Prostate gland (tissue), 2 donors: ENCODE measurements at places on chromosomes 7 and 10. TPM values are rescaled to one million over a fixed set of nuclear protein-coding genes. Genes with fewer than 3 reads are reported as not detected.

DNA sequence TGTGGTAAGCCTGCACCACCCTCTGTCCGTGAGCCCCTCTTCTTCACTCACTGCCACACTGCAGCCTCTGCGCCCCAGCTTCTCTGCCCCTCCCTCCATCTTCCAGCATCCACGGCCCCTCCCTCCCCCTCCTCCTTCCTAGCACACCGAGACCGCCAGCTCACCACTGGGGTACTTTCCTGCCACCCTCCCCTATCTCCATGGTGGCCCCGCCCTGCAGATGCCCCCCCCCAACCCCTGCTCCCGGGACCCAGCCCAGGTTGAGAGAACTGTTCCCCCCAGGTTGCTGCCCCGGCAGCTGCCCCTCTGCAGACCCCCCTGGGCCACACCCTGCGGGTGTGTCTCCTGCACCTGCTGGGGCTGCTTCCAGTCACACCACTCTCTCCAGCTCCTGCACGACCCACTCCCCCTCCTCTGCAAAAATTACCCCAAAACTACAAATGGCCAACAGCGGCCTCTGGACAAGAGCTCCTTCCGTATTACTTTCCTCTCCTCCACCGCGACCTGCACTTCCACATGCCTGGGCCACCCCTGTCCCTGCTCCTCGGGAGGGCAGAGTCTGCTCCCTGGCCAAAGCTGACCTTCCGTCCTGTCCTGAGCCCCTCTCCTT, 209.2 kb upstream of the PPP2R2D start:
- H3K36me3 ChIP-seq = no peaks in the 10 kb centered on the region
- DNase-seq = no peak
- peaks cover 10% of the 10 kb centered on the region for H3K27me3 ChIP-seq
- H3K4me1 ChIP-seq = no peaks in the 10 kb centered on the region
- no peak overlapping the region for H3K27ac ChIP-seq

- H3K27me3 ChIP-seq = no peaks in the 10 kb centered on the region
- H3K4me1 ChIP-seq = no peaks in the 10 kb centered on the region
- H3K4me3 ChIP-seq = no peak overlapping the region
- no peak for DNase-seq
- no peaks in the 10 kb centered on the region for H3K36me3 ChIP-seq
Observed at GRCh38 chr10:60643874-60644273, 134.4 kb upstream of the CDK1 start.

- no peaks in the 10 kb centered on the region for H3K36me3 ChIP-seq
- no peak overlapping the region for H3K27ac ChIP-seq
- no peak overlapping the region for H3K4me3 ChIP-seq
- no peaks in the 10 kb centered on the region for H3K27me3 ChIP-seq
- H3K4me1 ChIP-seq = no peaks in the 10 kb centered on the region
- DNase-seq = no peak
Observed at GRCh38 chr7:33547880-33548279, 357.5 kb upstream of the BMPER start.

DNA sequence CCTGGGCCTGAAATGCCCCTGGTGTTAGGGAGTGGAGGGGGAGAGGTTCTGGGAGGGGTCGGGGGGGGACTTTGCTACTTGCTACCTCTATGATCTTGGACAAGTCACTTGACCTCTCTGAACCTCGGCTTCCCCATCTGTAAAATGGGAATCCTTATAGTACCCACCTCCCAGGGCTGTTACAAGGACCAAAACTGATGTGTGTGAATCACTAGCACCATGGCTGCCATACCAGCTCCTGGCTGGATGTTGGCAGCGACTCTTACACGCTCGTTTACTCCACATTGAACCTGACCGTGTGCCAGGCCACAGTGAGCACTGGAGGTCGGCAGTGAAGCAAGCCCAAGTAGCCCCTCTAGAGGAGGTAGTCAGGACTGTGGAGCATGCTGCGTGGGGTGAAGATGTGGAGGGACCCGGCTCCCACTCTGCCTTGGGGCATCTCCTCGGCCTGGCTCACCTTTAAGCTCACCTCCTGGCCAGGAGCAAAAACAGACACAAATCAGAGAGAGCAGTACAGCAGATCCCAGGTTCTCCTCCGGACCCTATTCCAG, 28.9 kb downstream of the PPIF start:
- H3K4me3 ChIP-seq = no peak overlapping the region
- H3K4me1 ChIP-seq = peaks cover 14% of the 10 kb centered on the region
- no peak overlapping the region for H3K27ac ChIP-seq
- no peak for DNase-seq
- no peaks in the 10 kb centered on the region for H3K27me3 ChIP-seq
- no peaks in the 10 kb centered on the region for H3K36me3 ChIP-seq

GRCh38 chr7:73454424-73454823, 20.8 kb downstream of the FZD9 start:
- no peak overlapping the region for H3K27ac ChIP-seq
- DNase-seq = no peak
- H3K27me3 ChIP-seq = no peaks in the 10 kb centered on the region
- H3K4me1 ChIP-seq = no peaks in the 10 kb centered on the region
- no peak overlapping the region for H3K4me3 ChIP-seq

The CCL24 gene
- total RNA-seq = not detected

DNA sequence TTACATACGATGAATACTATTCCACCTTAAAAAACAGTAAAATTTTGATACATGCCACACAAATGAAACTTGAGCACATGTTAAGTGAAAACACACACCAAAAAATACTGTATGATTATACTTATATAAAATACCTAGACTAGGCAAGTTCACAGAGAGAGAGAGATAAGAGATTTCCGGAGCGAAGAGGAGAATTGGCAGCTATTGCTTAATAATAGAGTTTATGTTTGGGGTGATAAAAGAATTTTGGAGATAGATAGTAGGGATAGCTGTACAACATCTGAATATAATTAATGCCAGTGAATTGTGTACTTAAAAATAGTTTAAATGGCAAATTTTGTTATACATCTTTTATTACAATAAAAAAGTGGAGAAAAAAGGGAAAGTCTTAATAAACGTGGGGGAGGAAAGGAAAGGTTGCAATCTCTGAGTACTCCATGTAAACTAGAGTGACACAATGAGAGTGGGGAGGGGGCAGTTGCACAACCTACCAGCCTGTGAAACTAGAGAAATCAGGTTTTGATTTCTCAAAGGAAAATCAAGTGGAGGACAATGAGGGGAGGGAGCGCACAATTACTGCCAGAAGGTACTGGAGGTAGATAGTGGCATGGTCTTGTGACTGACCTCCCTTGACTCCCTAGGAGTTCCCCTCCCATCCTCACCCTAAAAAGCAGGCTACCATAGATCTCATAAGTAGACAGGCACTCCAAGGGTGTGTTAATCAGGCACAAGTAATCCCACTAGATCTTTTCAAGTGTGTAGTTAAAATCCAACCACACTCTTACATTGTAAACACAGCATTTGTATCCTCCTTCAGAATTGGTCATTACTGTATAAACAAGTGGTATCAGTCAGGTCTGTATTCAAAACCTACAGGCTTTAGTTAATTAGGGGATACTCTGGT, 31.6 kb upstream of the ANK3 start:
- DNase-seq = no peak
- no peak overlapping the region for H3K4me3 ChIP-seq
- H3K4me1 ChIP-seq = no peaks in the 10 kb centered on the region
- H3K27ac ChIP-seq = no peak overlapping the region
- no peaks in the 10 kb centered on the region for H3K27me3 ChIP-seq

The EFCAB10 gene
- total RNA-seq = not detected

DNA sequence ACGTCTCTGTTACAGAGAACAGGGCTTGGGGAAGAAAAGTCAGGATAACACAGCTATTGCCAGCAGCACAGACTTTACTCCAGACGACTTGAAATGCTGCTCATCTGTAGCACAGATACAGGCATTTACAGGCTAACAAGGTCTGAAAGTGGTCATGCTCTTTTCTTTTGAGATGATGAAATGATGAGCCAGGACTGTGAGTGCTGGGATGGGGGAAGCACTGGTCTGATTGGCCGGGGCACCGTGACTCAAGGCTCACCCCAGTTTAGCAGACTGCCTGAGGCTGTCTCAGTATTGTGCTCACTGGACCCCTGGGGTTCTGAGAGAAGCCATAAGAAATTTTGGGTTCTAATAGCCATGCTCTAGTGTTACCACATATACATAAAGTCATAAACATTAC, 12.4 kb downstream of the SMKR1 start:
- no peaks in the 10 kb centered on the region for H3K27me3 ChIP-seq
- H3K27ac ChIP-seq = no peak overlapping the region
- H3K36me3 ChIP-seq = no peaks in the 10 kb centered on the region
- H3K4me1 ChIP-seq = no peaks in the 10 kb centered on the region
- DNase-seq = no peak

DNA sequence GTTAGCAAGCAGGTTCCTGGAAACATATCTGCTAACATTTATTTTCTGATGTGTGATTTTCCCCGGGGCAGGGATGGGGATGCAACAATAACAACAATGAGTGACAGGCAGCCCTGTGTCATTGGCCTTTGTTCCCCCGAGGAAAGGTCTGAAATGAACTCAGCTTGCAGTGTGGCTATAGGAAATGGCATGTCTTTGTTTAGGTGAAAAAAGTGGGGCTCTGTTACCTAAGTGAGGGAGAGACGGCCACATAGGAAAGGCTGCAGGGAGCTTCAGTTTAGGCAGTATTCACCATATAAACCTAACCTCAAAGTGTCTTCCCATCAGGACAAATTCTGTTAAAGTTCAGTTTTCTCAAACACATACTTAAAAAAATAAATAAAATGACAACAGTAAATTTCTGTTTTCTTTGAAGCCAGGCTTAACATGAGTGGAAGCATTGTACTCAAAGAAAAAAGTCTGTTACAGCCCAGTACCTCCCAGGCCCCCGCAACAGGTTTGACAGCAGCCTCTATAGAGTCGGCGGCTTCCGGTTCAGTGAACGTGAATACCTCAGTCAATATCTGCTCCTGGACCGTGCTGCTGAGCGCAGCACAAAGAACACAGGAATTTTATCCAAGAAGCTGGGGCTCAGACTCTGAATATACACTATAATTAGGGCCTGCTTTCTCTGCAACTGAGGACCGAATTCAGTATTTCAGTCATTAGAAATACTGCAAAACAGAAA, 168.3 kb downstream of the GLI3 start:
- H3K27ac ChIP-seq = no peak overlapping the region
- peaks cover 4% of the 10 kb centered on the region for H3K4me1 ChIP-seq
- H3K27me3 ChIP-seq = no peaks in the 10 kb centered on the region
- no peaks in the 10 kb centered on the region for H3K36me3 ChIP-seq
- no peak for DNase-seq

DNA sequence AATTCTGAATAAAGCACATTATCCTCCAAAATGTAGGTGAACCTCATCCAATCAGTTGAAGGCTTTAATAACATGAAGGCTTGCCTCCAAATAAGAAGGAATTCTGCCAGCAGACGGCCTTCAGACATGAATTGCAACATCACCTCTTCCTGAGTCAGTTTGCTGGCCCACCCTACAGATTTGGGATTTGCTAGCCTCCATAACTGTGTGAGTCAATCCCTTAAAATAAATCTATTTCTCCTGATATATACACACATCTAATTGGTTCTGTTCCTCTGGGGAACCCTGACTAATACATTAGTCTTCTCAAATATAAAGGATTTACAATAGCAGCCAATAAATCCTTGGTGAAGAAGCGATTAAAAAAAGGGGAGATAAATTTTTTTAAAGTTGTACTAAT, 34.8 kb upstream of the OSBPL3 start:
- H3K27ac ChIP-seq = no peak overlapping the region
- H3K27me3 ChIP-seq = no peaks in the 10 kb centered on the region
- no peak overlapping the region for H3K4me3 ChIP-seq
- no peak for DNase-seq
